MV-4-11 (cell line): ENCODE measurements at places on chromosomes 4 and X.

- peak; percentile 41 for DNase-seq
Measured at GRCh38 chrX:68902706-68903504, 74.1 kb downstream of the EFNB1 start.

DNA sequence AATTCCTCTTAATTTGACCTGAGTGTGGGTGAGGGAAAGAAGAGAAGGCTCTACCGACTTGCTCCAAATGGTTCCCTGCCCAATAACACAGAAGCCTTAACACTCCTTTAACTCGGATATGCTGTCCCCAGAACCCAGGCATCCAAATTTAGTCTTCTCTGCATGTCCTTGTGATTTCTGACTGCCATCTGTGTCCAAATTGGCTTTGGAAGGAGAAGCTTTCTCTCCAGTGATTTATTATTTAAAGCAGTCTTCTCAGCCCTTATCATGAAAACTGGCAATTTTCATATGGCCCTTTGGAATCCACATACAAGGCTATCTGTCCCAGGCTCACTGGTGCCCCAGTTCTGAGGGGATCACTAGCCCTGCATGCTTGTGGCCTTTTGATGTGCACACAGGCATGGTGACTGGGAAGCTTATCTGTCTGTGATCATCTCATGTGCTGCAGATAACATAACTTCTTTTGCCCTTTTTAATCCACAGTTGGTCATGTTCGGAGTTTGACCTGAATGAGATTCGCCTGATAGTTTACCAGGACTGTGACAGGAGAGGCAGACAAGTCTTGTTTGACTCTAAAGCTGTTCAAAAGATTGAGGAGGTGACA lies 56.7 kb downstream of the FNIP2 start:
- no peak for DNase-seq

GRCh38 chrX:119880552-119881437 lies 9.2 kb downstream of the NDUFA1 start:
- peak; percentile 52 for DNase-seq

GRCh38 chrX:6026980-6027379 lies 201.7 kb downstream of the NLGN4X start:
- DNase-seq: no peak

DNA sequence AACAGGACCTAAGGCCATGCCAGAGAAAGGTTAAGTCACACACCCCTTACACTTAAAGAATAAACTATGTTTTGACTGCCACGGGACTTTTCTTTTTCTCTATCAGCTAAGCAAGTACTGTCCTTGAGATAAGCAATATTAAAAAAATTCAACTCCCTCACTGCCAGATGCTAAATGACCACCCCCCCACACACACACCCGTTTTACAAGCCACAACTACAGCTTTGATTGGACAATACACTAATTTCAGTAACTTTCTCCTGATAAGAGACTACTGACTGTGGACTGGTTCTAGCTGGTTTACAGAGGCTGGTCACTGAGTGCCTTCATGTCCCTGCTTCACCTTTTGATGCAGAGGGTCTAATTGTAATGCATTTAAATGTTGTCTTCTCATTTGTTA lies 63.9 kb upstream of the HOPX start:
- DNase-seq: no peak

DNA sequence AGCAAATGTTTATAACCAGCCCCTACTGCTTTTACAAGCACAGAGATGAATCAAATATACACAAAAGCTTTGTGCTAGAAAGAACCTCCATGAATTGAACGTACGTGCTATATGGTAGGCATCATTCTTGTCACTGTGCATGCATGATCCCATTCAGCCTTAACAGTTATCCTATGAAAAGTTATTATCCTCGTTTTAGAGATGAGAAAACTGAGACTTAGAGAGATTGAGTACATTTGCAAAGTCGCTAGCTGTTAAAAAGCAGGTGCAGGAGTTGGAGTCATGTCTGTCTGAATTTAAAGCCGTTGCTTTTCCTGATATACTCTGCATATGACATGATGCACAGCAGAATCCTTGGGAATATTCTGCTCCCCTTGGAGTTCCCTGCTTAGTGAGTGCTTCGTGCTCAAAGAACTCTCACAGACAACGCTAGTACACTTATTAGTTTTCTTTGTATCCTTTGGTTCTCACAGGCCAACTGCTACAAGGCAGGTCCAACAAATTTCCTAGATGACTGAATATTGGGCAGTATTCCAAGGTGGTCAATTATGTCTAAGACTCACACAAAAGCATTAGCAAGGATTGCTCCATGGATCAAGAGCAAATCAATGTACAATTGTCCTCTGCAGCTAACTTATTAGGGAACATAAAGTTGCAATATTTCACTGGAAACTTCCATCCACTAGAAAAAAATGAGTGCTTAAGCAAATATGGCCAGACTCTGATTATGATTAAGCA lies 42.8 kb upstream of the TRIM2 start:
- no peak for DNase-seq

DNA sequence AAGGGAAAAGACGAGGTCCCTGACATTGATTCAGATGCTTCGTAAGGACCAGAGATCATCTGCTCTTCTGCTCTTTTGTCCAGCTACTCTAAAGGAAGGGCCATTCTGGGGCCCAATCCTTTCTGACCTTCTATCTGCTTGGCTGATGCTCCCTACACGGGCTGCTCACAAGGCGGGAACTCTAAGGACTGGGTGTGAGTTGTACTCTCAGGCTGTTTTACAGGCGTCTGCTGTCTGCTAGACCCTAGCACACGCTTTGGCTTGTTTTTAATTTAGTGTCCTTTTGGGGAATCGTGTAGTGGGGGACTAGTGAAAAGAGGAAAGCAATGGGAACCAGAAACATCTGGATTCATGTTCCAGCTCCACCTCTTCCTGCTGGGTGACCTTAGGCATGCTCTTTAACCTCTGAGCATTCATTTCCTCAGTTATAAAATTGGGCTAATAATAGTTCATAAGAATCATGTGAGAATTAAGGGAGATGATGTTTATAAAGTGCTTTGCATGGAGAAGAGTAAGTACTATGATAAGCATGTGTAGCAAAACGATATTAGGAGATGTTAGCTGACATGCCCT lies 53.1 kb downstream of the CASP3 start:
- DNase-seq: no peak

- DNase-seq: no peak
Measured at GRCh38 chrX:53095796-53096195, 1.9 kb downstream of the KANTR start.

GRCh38 chrX:40095583-40096394 lies 2.0 kb downstream of the BCOR start:
- DNase-seq: peak; percentile 53

- no peak for DNase-seq
Measured at GRCh38 chr4:181030961-181031360, 1212.2 kb upstream of the TENM3 start.

DNA sequence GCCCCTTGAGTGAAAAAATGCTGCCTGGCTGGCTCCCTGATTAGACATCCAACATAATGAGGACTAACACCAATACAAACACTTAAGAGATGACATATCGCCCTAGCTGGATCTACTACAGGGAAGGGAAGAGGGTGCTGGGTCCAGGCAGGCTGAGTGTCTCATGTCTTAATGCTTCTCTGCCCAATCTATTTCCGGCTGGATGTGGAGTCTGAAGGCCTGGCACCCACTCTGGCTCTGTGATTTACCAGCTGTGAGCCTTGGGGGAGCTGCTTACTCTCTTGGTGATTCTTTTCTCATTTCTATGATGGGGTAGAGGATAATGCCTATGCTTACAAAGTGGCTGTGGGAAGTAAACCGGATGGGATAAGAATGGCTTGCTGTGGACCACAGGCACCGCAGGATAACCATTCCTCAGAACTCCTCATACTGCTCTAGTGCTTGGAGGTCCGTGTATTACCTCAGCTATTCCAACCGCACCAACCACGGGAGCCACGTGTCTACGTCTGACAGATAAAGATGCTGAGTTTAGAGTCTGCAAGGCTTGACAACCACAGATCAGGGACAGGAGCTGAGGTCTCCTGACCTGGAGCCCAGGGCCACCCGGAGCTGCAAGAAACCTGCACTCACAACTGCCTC lies 161.7 kb downstream of the AFAP1 start:
- no peak for DNase-seq
